ENCODE measurements at places on chromosomes 3 and 15.

DNA sequence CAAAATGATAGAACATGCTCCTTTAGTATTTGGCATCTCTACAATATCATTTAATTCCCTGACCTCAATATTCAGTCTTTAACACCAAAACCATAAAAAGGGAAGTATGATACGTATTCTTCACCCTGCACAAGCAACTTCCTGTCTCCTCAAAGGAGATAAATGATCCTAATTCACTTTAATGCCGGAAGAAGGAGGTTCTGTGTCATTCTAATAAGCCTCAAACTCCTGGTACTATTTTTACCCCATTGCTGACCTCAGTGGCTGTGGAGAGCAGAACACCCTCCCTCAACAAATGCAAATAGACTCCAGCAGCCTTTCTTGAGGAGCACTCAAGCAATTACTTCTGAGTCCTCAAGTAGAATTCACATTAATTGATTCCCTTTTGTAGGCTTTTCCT is 173.3 kb downstream of the TMEM108 start:
- peak; percentile 57 for DNase-seq

DNA sequence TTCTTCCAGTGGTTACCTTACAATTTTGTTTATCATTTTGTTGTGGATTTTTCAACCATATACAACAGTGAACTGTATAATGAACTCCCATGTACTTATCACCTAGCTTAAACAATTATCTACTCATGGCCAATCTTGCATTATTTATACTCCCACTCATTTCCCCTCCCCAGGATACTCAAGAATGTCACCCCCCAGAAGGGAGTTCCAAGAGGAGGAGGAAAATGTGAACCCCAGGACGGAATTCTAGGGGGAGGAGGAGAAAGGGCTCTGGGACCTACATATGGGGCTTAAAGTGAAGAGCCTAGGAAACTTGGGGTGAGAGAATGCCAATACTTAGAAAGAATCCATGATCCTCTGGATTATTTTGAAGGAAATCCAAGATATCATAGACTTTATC is 59.3 kb downstream of the TSC22D2 start:
- no peak for DNase-seq

GRCh38 chr3:100073714-100074307 is 40.5 kb downstream of the FILIP1L start:
- no peak for DNase-seq

DNA sequence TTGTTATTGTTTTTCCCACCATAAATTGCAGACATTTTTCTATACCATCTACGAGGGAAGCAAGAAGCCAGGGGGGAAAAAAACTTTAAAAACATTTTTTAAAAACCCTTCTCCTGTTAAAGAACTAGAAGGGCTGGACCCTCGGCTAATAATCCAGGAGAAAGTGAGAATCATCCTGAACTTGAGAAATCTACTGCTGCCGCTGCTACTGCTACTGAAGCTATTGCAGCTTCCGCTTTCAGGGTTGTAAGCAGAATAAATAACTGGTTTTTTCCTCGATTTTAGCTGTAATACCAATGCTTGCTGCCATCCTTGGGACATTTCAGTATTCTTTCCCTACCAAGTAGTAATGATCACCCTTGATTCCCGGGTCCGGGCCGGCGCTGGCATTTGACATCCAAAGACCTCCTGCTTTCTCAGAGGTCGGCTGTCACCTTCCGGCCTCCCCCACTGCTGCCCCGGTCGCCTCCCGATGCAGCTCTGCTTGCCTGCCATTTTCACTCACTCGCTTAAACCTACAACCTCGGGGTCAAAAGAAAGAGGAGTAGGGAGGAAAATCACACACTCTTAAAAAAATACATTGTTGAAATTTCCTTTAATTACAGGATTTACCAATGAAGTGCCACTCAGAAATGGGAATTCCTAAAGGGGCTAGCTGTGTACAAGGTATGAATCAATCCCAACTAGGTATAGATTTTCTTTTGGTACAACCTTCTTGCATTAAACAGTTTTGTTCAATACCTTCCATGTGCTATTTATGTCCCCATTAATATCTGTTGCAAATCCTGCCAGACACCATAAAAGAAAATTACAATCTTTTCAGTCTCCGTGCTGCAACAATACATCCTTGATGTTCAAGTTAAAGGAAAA is 674 bp upstream of the MECOM start:
- DNase-seq = peak; percentile 14

DNA sequence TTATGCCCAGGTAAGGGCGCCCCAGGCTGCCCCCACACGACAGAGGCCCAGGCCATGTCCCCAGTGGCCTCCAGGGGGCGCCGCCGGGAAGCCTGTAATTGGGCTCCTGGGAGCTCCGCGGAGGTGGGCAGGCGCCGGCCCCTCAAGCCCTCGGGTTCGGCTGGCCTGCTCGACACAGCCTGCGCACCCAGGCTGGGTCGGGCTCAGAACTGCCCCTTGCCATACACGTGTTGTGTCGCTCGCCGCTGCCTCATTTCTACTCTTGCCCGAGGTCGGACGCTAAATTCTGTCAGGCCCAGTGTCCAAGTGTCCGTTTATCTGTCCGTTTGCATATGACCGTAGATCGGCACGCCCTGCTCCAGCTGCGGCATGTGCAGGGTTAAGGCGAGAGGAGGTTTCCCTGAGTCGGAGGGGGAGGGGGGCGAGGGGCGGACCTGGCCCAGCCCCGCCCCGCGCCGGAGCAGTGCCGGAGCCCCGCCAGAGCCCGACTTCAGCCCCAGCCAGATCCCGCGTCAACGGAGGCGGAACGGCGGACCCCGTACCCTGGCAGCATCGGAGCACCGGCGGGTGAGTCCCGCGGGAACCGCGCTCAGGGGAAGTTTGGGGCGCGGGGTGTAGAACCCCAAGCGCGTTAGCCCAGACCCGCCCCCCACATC is at the start of gene KLHDC8B:
KLHDC8B (plus strand) TSS at position 480 of the 656 bp plus-strand sequence. CDS start 1,172 bp downstream, outside the sequence.
- DNase-seq = peak; percentile 77

- no peak for DNase-seq
These were observed 34.4 kb downstream of the CORO2B start for GRCh38 chr15:68612979-68613740.
